Inflammatory macrophage treated with lipopolysaccharide for 4 hours (primary cell): ENCODE measurements at places on chromosomes 3 and 15.

GRCh38 chr3:10822055-10822454 is 6.0 kb downstream of the SLC6A11 start:
- no peak for DNase-seq

- DNase-seq: no peak
Measured at GRCh38 chr3:130528120-130528519, 11.1 kb downstream of the COL6A6 start.

GRCh38 chr3:105613120-105613519 is 246.4 kb downstream of the ALCAM start:
- no peak for DNase-seq

- DNase-seq: peak; percentile 52
Measured at GRCh38 chr3:126474498-126475412, 936 bp downstream of the ZXDC start.

GRCh38 chr15:67303490-67304363 is 49.1 kb downstream of the IQCH start:
- DNase-seq: peak; percentile 16

DNA sequence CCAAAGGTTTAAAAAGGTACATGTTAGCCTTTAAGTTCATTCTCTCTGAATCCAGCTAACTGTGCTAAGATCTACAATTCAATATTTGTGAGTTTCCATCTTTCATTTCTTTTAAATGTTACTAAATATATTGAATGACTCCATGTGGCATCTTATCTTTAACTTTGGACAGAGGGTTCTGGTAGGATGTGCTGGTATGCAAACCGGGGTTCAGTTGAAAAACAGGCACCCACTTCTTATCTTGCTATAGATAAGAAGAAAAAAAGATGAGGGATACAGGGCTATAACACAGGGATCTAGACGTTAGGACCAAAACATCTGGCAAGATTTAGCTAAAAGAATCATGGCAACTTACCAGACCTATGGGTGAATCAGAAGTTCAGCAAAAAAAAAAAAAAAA is 538.3 kb downstream of the EDEM1 start:
- no peak for DNase-seq

GRCh38 chr15:90883526-90883975 is 753 bp upstream of the FES start:
- no peak for DNase-seq

- DNase-seq: no peak
Measured at GRCh38 chr3:141405591-141405990, 37.3 kb downstream of the ZBTB38 start.

- DNase-seq: peak; percentile 31
Measured at GRCh38 chr3:15272426-15273196, 59.8 kb downstream of the SH3BP5 start.

- DNase-seq: no peak
Measured at GRCh38 chr3:10390641-10391373, 69.9 kb upstream of the SEC13 start.

DNA sequence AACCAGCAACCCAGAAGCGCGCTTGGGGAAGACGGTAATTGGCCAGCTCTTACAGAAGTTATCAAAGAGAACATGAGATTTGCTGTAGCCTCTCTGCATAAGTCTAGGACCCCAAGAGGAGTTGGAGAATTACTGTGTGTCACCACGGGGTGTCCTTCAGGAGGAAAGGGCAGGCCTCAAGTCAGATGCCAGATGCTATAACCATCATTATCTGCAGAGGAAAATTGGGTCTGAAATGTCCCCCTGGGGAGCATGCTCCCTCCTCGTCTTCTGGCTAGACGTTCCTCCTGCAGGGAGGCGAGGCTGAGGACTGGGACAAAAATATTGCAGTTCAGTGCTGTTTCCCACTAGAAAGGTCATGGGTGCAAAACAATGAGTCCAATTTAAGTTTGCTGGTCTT is 380.5 kb upstream of the CFAP20DC start:
- no peak for DNase-seq

DNA sequence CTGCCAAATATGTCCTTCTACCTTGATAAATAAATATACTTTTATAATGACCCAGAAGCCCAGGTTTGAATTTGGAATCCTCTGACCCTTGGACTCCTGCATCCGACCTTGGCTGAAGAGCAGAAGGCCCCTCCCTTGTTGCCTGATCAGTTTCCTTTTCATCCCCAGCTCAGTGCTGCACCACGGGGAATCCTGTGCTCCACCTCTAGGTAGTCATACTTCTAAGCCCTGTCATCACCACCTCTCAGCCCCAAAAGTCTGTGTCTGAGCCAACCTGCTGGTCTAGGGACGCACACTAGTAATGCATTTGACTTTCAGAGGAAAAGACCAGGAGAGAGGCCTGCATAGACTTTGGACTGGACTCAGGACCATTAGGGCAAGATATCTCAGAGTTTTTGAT is 310.6 kb downstream of the NLGN1 start:
- no peak for DNase-seq

- peak; percentile 94 for DNase-seq
Measured at GRCh38 chr3:9249273-9250192, at the start of gene SRGAP3. SRGAP3 (minus strand) TSS chr3:9249646; CDS start chr3:9248951, 695 bp downstream.

DNA sequence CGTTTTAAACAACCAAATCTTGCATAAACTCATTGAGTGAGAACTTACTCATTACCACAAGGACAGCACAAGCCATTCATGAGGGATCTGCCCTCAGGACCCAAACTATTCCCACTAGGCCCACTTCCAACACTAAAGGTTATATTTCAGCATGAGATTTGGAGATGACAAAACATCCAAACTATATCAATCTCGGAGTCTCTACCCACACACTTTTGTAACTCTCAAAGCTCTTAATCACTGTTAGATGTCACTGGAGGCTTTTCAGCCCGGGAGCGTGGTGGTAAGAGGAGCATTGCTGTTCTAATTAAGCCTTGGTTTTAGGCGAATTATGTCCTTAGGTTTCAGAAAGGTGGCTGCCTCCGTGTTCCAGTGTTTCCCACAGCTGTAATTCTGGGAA is 86.3 kb downstream of the CNTN6 start:
- DNase-seq: no peak

GRCh38 chr15:91357486-91357885 is 257.4 kb downstream of the SV2B start:
- DNase-seq: no peak

DNA sequence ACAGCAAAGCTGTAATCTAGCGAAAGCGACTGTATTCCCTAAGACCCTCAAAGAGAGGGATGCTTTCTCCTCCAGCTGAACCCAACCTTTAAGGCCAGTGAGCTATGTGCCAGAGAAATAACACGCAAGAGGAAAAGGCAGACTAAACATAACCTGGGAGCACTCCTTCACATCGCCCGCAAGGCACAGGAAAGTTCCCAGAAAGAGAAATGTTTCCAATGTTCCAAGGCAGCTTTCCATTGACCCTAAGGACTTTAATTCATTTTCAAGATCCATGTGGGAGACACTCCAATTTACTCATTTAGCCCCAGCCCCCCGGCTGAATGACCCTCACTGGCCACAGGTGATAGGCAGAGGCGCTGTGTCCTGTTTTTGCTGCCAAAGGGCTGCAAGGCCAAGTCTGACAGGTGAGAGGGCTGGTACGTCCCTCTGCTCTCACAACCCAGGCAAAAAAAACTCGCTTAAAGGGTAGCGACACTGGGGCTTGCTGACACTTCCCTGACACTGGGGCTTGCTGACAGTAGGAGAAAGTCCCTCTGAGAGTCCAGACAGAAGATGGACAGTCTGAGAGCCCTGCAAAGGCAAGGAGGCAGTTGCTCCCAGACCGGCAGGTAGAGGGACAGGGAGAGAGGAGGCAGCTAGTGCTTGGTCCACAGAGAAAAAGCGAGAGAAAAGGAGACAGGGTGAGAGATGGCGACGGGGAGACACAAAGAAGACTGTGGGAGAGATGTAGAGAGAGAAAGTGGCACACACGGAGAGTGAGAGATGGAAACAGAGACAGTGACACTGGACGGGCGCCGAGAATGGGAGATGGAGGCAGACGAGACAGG is 702 bp downstream of the ARHGEF3 start:
- peak; percentile 26 for DNase-seq

GRCh38 chr3:160217675-160218074 is 7.5 kb upstream of the C3orf80 start:
- DNase-seq: no peak

GRCh38 chr15:79582650-79583049 is 150.5 kb downstream of the MINAR1 start:
- DNase-seq: no peak

DNA sequence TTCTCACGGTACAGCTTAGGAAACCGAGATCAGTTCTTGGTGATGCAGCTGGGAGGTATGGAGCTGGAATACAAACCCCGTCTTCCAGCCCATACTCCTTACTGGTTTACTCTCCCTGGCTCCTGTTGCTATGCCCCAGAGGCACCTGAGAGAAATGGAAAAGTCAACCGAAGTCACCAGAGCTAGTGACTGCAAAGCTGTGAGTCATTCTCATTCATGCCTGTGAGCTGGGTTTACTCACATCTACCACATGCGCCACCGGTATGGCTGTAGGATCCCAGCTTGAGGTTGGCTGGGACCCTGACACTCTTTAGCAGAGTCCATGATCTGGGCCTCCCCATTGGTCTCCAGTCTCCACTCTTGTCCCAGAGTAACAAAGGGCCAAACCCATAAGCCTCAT is 111.5 kb upstream of the ETV5 start:
- no peak for DNase-seq

DNA sequence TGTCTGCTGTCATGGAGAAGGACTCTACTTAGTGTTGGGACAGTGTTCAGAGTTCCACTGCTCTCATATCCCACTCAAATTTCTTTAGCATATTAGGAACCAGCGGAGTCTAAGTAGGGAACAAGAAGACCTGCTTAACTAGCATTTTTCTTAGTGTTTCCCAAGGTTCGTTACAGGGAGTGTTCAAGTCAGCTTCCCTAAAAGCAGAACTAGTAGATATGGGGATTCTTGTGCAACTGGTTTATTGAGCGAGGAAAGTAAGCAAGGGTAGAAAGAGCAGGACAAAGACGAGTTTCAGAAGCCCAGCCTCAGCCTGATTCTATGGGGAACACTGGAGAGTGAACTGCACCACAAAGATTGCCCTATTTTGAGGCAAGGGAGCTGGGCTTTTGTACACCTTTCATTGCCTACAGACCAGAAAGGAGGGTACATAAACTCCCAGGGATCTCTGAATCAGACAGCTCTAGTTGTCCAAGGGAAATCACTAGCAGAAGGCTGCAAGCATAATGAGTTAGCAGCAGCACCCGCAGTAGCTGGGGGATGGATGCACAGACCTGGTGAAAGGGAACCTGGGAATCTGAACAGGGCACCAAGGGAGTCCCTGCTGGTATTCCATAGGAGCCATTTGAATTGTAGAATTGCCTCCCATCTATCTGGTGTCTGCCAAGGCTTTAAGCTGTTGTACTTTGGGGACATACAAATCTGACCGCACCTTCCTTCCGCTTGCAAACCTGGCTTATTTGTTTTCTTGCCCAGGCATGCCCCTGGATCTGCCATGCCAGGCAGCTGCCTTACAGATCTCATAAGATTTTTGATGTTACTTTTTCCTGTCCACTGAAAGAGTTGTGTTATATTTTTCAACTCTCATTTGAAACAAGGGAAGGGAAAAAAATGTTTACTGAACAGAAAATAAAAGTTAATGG is 15.1 kb downstream of the CMTM7 start:
- DNase-seq: peak; percentile 91

DNA sequence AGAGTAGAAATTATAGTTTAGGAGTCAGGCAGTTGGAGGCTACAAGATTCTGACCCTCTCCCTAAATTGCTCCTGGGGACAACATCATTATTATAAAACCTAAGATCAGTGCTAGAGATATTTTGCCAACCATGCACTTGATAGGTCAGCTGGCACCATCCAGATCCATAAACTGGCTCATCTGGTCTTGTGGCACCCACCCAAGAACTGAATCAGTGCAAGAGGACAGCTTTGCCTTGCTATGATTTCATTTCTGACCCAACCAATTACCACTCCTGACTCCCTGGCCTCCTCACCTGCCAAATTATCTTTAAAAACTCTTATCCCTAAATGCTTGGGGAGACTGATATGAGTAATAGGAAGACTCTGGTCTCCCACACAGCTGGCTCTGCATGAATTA is 461.1 kb upstream of the TGFBR2 start:
- DNase-seq: no peak

- no peak for DNase-seq
Measured at GRCh38 chr15:84905016-84905916, 20.8 kb downstream of the SLC28A1 start.

GRCh38 chr3:151837057-151837456 is 23.1 kb downstream of the AADAC start:
- DNase-seq: peak; percentile 50

DNA sequence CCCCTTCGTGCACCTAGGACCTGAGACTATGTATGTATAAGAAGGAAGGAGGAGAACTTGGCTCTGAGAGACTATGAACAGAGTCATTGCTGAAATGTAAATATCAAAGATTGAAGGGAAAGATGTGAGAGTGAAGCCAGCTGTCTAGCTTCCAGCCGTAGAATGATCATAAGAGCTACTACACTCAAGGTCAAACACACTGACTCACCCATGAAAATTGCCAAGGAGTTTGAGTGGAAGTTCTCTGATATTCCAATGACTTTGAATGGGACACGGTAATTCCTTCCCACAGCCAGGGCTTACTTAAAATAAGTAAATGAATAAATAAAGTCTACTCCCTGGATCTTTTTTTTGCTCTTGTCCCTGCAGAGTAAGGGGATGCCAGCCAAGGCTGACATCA is 398.9 kb upstream of the TPRG1 start:
- no peak for DNase-seq

DNA sequence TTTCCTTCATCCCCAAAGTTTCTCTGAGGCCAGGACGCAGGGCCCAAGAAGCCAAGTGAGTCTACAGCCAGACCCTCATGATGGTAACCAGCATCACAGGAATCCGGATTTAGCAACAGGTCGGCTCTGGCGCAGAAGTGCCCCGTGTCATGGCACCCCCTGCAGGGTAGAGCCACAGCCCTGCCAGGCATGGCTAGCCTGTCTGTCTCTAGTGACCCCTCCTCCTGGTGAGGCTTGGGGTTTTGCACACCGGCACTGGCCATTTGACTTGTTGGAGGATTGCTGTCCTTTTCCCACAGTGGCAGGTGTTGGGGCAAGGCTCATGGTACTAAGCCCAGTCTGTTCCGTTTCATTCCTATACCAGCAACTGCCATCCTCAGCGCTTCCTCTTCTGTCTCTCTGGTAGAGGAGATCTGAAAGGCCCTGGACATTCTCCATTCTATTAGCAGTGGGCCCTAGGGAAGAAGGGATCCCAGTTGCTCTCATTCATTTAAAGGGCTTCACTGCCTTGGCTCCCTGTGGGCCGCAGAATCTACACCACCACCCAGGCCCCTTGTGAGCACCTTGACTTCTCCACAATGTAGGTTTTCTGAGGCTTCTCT is 9.4 kb upstream of the CHAC1 start:
- DNase-seq: no peak

GRCh38 chr15:87263871-87264270 is 992.7 kb downstream of the NTRK3 start:
- no peak for DNase-seq

- no peak for DNase-seq
Measured at GRCh38 chr3:64575211-64575844, 112.5 kb downstream of the ADAMTS9 start.

GRCh38 chr3:58679446-58679845 is 12.9 kb upstream of the FAM3D start:
- DNase-seq: no peak

DNA sequence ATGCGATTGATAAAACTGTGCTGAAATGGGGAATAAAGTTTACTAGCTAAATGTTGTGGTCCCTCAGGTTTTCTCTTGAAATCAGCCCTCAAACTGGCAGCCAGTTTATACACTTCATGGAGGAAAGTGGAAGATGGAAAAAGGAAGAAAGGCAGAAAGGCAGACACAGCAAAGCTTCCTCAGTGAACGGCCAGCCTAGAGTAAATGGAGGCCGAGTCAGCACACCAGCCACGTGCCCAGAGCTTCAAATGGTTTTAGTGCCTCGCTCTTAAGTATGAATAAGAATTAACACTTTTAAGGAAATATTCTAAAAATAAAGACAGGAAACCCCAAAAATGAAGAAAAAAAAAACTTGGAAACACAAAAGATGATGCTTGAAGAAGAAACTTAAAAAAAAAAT is 48.3 kb downstream of the GNB4 start:
- DNase-seq: peak; percentile 4
